Inflammatory macrophage treated with lipopolysaccharide for 4 hours (primary cell): ENCODE measurements at places on chromosomes 1 and 21.
A peak's percentile ranks its signal among the peaks of the same experiment; 100 is the strongest.

DNA sequence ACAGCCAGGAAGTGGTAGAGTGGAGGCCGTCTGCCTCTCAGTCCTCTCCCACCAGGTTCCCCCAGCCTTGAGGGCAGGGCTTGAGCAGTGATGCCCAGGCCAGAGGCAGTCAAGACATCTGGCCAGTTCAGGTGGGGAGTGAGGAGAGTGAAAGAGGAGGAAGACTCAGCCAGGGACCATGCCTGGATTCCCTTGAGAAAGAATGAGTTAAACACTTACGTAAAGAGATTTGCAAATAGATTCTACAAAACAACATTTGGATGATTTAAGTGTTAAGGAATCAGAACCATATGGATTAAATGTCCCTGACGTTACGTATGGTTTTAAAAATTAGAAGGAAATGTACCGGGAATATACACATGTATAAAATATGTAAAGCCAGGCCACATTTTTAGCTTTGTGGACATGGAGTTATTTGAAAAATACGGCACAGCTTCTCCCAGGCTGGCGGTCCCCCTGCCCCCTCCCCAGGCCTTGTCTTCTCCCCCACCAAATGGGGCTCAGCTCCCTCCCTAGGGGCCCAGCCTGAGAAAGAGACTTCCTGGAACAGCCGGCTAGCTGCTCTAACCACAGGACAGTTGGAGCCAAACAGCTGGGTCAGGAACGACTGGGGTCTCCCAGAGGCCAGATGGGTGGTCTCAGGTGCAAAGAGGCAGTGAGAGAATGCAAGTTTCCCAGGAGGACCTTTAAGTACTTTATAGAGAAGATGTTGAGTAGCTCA, 188.3 kb upstream of the EDN2 start:
- DNase-seq: no peak

GRCh38 chr21:36697060-36697850, 1.7 kb upstream of the SIM2 start:
- no peak for DNase-seq

GRCh38 chr21:46097336-46098293, at the start of gene COL6A2:
Gene COL6A2 (plus strand): TSS chr21:46098112.
- DNase-seq: no peak

- no peak for DNase-seq
Observed at GRCh38 chr1:89810880-89811279, 10.0 kb upstream of the LRRC8D start.

GRCh38 chr1:6674771-6675170, 26.8 kb downstream of the DNAJC11 start:
- no peak for DNase-seq

- peak; percentile 44 for DNase-seq
Observed at GRCh38 chr1:100750005-100750885, 30.7 kb downstream of the VCAM1 start.

DNA sequence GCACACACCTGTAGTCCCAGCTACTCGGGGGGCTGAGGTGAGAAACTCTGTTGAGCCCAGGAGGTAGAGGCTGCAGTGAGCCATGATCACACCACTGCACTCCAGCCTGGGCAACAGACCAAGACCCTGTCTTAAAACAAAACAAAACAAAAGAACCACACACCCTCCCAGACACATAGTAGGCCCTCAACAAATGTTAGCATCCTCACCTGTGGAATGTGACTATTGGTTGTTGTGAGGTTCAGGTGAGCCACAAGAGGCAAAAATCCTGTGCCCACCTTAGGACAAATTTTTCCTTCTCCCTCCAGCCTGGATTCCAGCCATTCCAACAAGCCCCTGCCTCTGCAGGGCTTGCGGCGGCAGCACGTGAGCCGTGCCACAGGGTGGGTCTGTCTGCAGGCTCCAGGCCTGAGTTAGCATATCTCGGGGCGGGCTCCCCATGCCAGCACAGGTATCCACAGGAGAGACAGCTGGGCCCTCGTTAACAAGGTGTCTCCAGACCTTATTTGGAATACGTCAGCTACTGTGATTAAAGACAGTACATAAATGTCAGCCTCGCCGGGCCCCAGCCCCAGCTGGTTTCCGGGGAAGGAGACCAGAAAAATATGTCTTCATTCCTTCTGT, 17.4 kb downstream of the C1QB start:
- no peak for DNase-seq

GRCh38 chr1:19007491-19008441, 51.3 kb upstream of the IFFO2 start:
- DNase-seq: no peak

DNA sequence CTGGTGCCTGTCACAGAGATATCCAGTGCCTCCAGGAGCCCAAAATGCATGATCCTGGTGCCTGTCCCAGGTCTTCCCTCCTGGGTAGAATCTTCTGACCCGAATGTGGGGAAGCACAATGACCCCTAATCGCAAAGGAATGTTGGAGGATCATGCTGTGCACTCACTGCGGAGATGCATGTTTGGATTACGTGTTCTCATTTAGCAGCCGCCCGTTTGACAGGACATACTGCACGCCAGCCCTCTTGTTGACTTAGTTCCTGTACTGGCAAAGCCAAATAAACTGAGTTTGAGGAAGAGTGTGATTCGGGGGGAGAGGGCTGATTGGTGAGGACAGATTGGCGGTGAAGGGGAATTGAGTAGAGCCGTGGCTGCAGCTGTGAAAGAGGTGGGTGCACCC, 85.9 kb upstream of the SIM2 start:
- DNase-seq: no peak

- peak; percentile 82 for DNase-seq
Observed at GRCh38 chr1:87151500-87152421, 176.9 kb upstream of the LMO4 start.

- DNase-seq: no peak
Observed at GRCh38 chr1:226877669-226878068, 7.3 kb downstream of the PSEN2 start.

DNA sequence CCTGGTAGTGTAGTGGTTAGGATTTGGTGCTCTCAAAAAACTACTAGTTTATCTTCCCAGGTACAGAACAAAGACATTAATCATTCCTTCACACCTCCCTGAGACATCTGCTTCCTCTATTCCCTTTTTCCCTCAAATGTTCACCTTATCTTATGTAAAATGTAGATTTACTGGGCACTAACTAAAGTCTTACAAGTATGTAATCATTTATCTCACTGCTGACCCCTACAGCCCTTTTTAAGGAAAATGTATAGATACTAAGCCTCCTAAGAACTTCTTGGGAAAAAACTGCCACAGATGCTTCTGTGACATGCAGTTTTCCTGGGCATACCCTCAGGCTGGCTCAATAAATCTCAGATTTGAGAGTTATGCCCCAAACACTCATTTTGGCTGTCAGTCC, 50.8 kb upstream of the NEK7 start:
- DNase-seq: no peak

GRCh38 chr1:7641587-7642417, 129.3 kb upstream of the VAMP3 start:
- no peak for DNase-seq

DNA sequence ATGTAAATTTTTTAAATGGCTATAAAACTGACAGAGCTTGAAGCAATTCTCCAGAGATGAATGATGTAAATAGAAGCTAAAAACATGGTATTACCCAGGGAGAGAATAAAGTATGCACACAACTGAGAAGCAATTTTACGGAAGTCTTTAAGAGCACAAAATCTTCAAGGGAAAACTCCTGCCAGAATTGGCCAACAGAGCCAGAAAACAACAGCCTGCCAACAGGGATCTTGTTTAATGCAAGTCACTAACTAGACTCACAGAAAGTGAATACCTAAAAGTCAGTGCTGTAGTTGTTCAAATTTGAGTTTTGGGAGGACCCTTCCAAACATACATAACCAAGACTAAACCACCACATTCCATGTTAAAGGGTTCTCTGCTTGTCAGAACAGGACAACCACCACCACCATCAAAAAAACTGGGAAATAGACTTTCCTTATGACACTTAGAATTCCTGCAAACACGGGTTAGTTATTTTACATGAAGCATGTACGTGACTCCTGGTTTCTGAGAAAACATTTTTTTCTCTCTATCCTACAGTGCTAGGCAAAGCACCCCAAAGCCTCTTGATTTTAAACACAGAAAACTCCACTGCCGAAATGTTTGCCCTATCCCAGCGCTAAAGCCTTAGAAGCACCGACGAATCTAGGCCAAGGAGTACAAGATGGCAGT, 1.6 kb downstream of the EPS15 start:
- DNase-seq: peak; percentile 50

DNA sequence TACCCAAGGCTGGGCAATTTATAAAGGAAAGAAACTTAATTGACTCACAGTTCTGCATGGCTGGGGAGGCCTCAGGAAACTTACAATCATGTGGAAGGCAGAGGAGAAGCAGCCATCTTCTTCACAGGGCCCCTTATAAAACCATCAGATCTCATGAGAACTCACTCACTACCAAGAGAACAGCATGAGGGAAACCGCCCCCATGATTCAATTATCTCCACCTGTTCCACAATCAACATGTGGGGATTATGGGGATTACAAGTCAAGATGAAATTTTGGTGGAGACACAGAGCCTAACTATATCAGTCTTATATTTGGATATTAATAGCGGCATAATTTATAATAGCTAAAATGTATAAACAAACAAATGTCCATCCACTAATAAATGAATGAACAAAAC, 1123.7 kb upstream of the NCAM2 start:
- DNase-seq: no peak

- DNase-seq: no peak
Observed at GRCh38 chr1:243236604-243237252, 18.4 kb downstream of the CEP170 start.

GRCh38 chr1:109863667-109864046, 47.0 kb upstream of the CSF1 start:
- peak; percentile 81 for DNase-seq

DNA sequence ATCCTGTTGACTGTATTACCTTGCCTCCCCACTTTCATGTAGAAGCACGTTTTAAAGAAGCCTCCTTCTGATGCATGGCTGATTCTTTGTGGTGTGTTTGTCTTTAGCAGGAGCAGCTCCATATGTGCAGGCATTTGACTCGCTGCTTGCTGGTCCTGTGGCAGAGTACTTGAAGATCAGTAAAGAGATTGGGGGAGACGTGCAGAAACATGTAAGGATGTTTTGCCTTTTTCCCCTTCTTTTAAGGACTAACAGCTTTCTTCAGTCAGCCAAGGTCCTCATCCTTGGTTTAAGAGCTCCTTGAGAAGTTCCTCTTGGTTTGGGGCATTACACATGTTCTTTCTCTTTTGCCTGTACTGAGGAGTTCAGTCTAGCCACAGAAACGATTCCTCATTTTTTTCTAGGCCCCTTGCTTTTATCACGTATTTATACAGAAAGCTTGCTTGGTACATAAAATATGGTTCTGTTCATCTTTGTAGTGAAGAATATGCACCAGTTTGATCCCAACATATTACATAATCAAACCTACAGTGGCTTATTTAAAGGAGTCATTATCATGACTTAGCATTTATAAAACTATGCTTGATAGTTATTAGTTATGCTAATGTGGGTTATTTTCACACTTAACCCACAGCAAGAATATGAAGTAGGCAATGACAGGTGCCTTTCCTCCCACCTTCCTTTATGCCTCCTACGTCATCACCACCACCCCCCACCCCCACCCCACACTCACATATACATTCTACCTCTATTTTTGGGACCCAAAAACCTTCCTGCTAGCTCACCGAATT, 19.6 kb downstream of the CAP1 start:
- peak; percentile 55 for DNase-seq

- peak; percentile 3 for DNase-seq
Observed at GRCh38 chr1:99232172-99232571, 32.1 kb upstream of the PLPPR4 start.

DNA sequence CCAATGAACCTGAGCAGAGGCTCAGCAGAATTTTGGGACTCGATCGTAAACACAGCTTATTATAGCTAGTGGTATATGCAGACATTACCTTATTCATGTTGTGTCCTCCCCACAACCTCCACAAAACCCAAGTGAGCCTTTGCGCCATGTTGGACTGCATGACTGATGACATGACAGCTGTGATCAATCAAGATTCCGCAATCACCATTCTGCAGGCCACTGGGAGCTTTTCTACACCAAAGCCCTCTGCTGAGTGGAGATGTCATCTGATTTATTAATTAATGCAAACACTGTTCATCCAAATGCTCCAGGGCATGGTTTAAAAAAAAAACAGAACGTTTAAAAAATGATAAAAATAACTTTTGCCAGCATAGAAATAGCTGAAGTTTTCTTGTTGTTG, 7.9 kb upstream of the SRP9 start:
- no peak for DNase-seq

GRCh38 chr1:7366286-7366954, 404.7 kb upstream of the VAMP3 start:
- no peak for DNase-seq

DNA sequence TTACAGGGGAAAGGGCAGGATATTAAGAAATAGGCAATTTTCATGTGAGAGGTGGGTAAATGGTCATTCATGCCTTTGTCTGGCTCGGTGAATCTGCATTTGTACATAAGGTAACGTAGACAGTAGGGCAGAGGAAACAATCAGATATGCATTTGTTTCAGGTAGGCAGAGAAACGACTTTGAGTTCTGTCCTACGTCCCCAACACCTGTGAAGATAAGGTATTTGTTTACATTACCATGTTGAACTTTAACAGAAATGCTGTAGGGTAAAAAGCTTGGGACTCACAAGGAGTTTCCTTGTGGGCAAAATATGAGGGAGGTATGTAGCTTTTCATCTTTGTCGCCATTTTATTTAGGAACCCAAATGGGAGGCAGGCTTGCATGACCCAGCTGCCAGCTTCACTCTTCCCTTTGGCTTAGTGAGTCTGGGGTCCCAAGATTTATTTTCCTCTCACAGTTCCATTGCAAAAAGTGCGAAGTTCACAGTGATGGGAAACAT, 31.4 kb downstream of the B3GALT5 start:
- DNase-seq: no peak

DNA sequence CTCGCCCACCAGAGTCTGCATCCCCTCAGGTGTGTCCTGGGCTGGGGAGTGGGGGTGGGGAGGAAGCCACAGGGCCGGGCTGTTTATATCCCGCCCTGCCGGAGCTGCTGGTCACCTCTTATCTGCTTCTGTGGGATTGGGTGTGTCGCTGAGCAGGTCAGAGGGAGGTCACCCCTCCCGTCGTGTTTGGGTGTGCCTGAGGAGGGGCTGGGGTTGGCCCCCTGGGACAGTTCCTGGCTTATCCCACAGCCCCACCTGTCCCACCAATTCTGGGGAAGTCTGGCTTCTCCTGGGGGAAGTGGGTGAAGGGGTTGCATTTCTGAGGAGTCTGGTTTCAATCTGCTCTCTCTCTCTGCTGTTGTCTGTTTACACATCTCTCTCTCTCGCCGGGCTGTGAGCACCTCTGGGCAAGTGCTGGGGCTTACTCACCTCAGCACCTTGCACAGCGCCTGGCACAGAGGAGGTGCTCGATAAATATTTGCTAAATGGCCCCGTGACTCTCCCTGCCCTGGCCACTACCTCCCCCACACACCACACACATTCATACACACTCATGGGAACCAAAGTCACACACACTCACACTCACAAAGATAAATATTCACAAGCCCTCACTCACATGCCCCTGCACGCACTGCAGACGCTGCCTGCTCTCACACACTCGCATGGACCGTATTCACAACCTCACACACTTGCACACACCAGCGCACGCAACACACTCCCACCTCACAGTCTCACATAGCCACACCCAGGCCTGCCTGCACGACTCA, 8.3 kb downstream of the ELF3 start:
- DNase-seq: no peak
